Right lobe of liver (tissue), 6 donors: ENCODE measurements at places on chromosomes 2 and 18. TPM values are rescaled to one million over a fixed set of nuclear protein-coding genes. Genes with fewer than 3 reads are reported as not detected.

Gene KLF11
- total RNA-seq: 14.8 TPM

Gene C2orf81
- total RNA-seq: 0.18 TPM

Gene PRSS56
- not detected for total RNA-seq

Gene MCM6
- 2.7 TPM for total RNA-seq

Gene DUSP19
- total RNA-seq: 1.0 TPM
